Body of pancreas (tissue), 4 donors: ENCODE measurements at places on chromosomes 11 and 22. TPM values are rescaled to one million over a fixed set of nuclear protein-coding genes. Genes with fewer than 3 reads are reported as not detected.
A peak's percentile ranks its signal among the peaks of the same experiment; 100 is the strongest.

DNA sequence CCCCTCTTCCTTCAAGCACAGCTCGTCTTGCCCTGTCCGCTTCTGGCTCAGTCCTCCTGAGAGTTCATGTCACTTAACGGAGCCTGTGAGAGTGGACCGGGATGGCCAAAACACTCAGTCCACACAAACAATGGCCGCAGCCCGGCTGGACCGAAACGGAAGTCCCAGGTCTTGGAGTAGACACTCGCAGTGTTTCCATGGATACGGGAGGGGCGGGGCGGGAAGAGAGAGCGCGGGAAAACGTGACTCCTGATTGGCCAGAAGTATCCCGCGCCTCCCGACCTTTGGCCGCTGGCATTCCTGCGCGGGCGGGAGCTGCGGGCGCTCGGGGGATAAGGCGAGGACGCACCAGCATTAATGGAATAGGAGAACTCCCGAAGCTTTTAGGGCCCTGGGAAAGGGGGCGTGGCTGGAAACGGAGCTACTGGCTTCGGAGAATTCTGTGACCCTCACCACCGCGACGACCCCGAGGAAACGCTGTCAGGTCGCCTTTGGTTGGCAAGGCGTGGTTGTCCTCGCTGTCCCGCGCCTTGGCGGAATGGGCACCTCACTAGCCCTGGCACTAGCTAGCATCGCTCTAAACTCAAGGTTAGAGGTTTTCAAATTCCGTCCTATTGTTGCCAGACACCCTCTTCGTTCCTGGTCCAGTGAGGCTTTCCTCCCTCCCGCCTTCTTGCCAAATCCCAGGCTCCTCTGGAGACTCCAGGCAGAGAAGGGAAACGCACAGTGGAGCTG is at the start of the genes NLRP14 and ZNF214:
NLRP14 (plus strand) TSS at position 297 of the 735 bp plus-strand sequence. CDS start 18,108 bp downstream, outside the sequence.
ZNF214 (minus strand) TSS at position 164 of the 735 bp plus-strand sequence. CDS start 17,511 bp downstream, outside the sequence.
- DNase-seq = peak; percentile 95

DNA sequence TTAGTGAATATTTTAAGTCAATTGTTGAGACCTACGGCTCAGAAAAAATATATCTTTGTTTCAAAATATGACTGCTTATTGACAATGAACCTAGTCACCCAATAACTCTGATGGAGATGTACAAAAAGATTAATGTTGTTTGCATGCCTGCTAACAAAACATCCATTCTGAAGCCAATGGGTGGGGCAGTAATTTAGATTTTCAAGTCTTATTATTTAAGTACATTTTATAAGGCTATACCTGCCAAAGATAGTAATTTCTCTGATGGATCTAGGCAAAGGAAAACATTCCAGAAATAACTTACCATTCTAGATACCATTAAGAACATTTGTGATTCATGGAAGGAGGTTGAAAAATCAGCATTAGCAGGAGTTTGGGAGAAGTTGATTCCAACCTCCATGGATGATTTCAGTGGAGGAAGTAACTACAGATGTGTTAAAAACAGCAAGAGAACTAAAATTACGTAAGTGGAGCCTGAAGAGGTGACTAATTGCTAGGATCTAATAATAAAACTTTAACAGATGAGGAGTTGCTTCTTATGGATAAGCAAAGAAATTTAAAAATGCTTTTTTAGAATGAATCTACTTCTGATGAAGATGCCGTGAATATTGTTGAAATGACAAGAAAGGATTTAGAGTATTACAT is 26.4 kb upstream of the OR8D2 start:
- no peak for DNase-seq

- no peak for DNase-seq
Observed at GRCh38 chr11:44889266-44889665, 61.4 kb downstream of the TP53I11 start.

DNA sequence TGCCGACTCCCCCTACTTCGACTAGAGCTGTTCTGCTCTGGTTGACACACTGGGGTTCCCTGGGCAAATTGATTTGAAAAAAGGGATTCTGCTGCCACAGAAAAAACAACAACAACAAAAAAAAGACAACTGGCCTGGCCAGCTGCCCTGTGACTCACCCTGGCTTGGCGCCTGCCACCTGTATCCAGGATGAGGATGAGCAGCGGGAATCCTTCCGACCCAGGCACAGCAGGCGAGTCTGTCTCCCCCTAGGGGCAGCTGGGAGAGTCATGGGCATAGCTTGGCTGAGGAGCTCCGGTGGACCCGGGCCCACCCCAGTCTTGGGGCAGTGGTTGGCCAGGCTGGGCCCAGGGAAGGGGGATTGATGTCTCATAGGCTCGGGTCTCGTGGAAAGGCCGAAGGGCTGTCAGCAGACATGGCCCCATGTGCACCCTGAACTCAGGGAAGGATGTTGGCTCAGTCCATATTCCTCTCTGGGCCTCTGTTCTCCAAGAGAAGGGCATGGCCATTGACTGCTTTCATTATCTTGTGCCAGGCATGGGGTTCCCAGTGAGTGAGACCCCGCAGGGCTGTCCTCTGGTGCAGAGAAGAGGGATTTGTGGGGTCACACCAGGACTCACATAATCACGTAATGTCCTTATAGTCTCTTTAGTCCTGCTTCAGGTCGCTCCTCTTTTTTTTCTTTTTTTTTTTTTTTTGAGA is 10.4 kb upstream of the SUN2 start:
- peak; percentile 68 for DNase-seq

The ANO5 gene
- 4.9 TPM for total RNA-seq

- DNase-seq = no peak
Observed at GRCh38 chr22:28907311-28908008, 24.1 kb downstream of the ZNRF3 start.

DNA sequence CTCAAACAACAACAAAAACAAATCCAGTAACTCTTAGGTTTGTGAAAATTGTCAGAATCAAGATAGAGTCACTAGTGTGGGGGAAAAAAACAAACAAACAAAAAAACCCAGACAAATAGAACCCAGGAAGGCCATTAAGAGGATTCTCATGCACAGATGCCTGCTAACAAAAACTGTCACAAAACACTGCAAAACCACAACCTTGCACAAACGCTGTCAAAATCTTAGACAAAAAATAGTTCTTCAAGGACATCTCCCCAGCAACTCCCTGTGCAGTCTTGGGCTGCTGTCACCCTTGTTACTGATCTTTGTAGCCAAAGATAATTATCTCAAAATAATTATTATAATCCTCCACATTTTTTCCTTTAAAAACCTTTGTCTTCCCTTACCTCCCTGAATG is 4.6 kb upstream of the ZBED5 start:
- DNase-seq = no peak

The KDM4E gene
- total RNA-seq = not detected

The CHCHD10 gene
- total RNA-seq = 18.2 TPM

DNA sequence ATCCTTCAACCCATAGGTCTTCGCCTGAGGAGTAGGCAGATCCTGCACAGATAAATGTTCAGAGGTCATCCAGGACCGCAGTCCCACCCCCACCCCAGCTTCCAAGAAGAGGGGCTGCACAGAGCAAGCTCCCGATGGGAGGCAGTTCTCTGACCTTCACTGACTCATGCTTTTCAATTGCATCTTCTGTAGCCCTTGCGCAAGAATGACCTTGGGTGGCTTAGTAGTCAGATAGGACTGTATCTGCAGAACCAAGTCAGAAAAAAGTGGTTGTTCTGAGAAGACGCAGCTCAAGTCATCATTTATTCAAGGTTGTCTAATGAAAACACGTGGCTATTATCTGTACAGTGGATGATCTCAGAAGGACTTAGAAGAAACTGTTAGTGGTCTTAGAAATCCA is 16.4 kb upstream of the GRAMD1B start:
- DNase-seq = no peak

The MYH9 gene
- total RNA-seq = 323 TPM

The TTC28 gene
- total RNA-seq = 87.3 TPM

DNA sequence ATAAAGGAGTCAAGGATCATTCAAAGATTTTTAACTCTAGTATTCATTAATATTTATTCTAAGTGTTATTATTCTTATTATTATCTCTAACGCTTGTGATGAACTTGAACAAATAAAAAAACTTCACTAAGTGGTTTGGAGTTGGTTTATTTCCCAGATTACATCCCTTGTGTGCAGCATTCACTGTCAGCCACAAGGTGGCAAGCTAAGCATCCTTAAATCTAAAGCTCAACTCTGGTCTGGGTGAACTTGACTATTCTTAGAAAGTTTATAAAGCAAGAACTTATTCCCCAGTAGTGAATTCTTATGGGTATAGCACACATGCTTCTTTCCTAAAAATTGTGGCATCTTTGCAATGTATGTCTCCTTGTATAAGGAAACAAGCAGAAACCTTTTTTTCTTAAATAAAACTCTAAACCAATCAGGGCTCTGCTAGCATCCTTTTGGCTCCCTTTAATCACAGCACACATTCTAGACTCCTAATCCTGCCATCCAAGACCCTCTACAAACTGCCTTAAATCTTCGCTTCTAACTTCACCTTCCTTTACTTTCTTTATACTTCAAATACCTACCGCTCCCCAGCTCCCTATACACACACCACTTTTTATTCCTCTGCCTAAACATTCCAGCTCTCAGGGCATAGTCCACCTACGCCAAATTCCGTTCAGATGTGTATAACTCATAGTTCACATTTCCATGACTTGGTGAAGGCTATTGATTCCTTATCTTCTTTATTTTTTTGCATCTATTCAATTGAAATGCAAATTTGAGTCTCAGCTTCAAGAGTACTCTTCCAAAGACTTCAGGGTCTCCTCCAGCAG is 1068.8 kb downstream of the DLG2 start:
- DNase-seq = peak; percentile 53

The MAPK12 gene
- total RNA-seq = 4.6 TPM

- peak; percentile 39 for DNase-seq
Observed at GRCh38 chr11:58958500-58958899, 19.2 kb downstream of the GLYATL1 start.

DNA sequence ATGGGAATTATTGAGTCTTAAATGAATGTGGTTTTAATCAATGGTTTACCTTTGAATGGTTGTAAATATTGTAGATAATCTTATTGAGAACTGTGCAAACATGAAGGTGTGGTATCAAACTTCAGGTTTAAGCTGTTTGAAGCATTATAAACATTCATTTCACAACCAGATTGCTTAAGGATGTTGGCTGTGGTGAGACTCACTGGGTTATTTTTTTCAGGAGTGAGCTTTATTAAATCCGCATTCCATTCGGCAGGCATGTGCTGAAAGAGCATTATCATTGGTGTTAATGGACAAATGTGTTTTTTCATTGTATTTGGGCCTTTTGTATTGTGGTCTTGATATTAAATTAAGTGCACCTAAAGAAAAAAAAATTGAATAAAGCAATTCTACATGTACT is 9.7 kb downstream of the MMP3 start:
- DNase-seq = no peak

DNA sequence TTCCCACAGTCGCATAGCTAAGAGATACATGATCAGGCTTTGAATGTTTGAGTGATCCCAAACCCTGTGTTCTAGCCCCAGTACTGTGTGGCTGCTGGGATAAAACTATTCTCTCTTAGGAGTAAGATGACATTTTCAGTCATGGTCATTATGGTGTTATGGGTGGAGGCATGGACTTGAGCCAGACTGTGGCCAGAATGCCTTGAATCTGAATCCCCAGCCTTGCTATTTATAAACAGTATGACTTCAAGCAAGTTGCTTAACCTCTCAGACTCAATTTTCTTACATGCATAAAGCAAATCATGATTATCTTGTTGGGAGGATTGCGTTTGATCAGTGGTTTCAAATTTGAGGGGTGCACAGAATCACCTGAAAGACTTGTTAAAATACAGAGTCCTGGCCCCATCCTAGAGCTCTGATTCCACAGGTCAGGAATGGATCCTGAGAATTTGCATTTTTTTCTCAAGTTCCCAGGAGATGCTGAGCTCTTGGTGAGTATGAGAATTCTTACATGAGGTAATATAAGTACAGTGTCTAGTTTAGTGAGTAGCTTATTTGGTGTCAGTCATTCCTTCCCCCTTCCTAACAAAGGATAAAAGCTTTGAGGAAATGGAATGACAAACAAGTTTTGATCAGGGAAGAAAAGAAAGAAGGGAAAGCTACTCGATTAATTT is 571.7 kb downstream of the METTL15 start:
- no peak for DNase-seq

DNA sequence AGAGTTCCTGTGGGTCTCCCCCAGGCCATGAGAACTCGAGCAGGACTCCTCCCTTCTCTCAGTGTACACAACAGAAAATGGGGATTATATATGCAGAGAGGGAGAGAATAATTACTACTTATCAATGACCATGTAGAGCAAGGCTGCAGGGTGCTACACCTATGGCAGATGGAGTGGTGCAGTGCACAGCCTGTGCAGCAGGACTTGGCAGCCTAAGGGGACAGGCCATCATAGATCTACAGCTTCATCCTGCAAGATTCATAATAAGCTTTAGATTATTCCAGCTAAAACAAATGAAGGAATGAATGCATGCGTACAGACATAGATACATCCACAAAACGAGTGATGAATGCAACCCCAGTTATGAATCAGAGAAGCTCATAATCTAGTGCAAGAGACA is 8.4 kb upstream of the TP53I11 start:
- DNase-seq = no peak

The SLCO2B1 gene
- 101 TPM for total RNA-seq

The KRTAP5-9 gene
- not detected for total RNA-seq

The CD81 gene
- total RNA-seq = 332 TPM

GRCh38 chr11:79486242-79486984 is 45.6 kb upstream of the TENM4 start:
- no peak for DNase-seq

DNA sequence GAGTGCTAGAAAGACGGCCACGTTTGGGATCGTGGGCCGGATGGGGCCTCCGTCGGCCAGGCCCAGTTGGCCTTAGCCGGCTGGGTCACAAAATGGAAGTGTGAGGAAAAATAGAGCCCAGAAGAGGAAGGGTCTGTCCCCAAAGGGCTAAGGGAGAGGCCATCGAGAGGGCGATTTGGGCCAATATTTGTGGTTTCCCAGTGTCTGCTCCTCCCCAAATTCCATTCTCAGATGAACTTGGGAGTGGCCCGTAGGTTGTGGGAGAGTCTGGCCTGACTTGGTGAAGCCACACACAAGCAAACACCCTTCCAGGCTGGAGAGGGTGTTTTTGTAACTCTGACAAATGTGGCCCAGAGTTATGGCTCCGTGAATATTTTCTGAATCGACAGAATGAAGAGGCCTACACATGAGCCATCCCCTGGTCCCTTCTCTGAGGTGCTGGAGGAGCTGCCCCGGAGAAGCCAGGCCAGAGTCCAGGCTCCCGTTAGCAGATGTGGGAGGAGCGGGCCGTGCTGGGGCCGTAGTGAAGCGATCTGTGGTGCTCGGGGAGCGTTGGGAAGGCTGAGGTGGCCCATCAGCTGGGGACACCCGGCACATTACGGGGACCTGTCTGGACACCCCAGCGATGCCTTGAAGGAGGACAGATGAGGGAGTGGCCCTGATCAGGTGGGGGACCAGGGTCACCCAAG is 73.5 kb upstream of the PPARA start:
- DNase-seq = peak; percentile 53

DNA sequence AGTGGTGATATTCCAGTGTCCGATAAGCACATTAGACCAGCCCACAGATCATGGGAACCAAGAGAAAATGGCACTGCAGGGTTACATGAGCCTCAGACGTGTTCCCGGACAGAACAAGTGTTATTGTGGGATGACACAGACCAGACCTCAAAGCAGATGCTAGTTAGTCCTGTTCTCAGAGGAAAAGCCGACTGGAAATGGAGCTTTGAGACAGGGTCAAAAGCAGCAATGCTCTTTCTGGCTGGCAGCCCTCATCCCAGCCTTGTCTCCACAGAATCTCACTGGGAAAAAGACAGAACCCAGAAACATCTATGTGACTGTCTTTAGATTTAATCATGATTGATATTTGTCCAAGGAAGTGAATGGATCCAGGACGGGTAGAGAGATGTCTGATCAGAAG is 506.8 kb downstream of the INSC start:
- DNase-seq = no peak

- peak; percentile 83 for DNase-seq
Observed at GRCh38 chr11:61860054-61860903, 31.1 kb downstream of the FADS3 start.

The SLC7A4 gene
- 1.8 TPM for total RNA-seq
